ENCODE measurements at places on chromosomes 5 and 9.
A peak's percentile ranks its signal among the peaks of the same experiment; 100 is the strongest.

GRCh38 chr5:1401536-1402138 is 43.6 kb downstream of the SLC6A3 start:
- no peak for DNase-seq

- peak; percentile 10 for DNase-seq
These were observed at the start of gene FAM81B for GRCh38 chr5:95390812-95391492. FAM81B (plus strand) TSS chr5:95391366; CDS start chr5:95391390, 24 bp downstream.

DNA sequence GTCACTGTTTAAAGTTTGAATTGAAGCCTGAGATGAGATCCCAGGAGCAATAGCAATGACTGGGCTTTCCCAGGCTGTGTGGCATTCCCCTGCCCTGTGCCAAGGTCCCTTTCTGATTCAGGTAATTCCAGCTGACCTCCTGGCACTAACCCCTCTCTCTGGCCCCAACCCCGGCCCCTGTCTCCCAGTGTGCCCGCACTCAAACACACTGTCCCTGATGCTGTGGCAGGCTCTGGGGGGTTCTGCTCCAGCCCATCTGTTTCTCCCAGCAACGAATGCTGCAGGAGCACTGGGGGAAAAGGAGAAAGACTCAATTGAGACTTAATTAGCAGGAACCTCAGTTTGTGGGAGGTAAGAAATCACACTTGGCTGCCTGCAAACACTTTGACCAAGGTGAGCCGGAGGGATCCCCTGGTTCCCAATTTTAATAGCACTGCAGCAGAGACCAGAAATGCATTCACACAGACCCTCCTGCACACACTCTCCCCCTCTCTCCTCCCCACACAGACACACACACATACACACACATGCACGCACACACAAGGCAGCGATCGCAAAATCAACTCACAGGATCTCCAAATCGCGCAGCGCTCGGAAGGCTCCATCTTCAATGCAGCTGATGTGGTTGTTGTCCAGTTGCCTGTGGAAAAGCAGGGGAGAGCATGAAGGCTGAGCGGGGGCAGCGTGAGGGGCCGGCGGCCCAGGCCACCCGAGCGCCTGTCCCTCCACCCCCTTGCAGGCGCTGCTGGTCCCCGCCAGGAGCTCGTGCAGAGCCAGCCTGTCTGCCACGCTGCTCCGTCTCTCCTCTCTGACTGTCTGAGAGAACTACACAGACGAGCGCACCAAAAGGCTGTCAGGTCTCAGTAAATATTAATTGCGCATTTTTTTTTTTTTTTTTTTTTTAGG is 265.1 kb upstream of the PANK3 start:
- DNase-seq, result no peak

- DNase-seq, result no peak
These were observed 185.3 kb downstream of the FAM170A start for GRCh38 chr5:119814655-119815054.

GRCh38 chr5:149210225-149210624 is 61.4 kb upstream of the AFAP1L1 start:
- peak; percentile 78 for DNase-seq

GRCh38 chr5:10215366-10215765 is 34.3 kb downstream of the ATPSCKMT start:
- no peak for DNase-seq

DNA sequence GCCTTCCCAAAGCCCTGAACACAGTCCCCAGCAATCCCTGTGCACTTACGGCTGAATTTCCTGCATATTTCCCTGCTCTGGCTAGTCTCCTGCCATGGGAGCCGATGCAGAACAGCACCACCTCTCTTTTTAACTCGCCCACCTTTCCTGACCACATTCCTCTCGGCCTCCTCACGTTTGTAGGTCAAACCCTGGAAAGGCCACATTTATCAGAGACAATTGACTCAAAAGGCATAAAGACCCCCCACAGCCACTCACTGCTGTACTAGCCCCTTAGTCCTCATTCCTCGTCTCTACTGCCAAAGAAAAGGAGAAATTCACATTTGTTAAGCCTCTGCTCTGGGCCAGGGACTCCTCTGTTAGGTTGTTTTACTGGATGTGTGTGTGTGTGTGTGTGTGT is 43.6 kb downstream of the ENC1 start:
- DNase-seq, result no peak

DNA sequence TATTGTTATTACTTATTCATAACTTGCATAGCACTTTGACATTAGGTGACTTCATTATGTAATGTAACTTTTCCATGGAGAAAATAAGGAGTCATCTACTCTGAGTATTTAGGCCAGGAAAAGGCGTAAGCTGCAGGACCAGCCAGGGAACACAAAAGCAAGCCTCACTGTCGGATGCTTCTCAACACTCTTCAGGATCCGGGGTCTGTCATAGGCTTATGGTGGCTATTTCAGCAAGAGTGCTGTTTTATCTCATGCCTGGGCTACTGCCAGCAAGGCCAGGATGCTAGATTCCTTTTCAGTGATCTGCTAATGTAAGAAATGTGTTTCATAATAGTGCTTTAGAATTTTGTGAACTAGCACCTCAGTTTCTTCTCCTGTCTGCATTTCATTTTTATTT is 162.4 kb downstream of the CHSY3 start:
- DNase-seq, result no peak

- DNase-seq, result no peak
These were observed 284.7 kb downstream of the FANCC start for GRCh38 chr9:95032580-95033341.

- no peak for DNase-seq
These were observed 198.0 kb downstream of the CAAP1 start for GRCh38 chr9:26694381-26695297.

DNA sequence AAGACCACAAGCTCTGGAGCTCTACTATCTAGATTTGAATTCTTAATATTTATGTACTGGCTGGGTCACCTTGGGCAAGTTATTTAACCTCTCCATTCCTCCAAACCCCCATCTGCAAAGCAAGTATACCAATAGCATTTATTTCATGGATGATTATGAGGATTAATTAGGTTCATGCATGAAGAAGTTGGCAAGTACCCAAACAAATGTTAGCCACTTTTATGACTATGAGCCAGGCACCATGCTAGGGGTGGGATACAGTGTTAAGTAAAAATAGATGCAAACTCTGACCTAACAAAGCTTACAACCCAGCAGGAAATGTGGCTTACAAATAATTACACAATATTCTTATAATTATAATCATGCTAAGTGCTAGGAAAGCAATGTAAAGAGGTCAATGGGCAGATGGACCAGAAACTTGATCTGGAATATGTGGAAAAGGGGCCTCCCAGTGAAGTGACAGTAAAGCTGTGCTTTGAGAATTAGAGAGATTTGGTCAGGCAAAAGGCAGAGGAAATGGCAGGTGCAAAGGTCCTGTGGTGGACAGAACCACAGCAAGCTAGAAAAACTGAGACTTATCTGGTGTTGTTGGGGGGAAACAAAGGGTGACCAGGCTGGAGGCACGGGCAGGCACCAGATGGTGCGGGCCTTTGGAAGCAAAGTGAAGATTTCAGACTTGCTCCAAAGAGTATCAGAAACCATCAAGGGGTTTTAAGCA is 525.2 kb upstream of the TRPC7 start:
- no peak for DNase-seq

- no peak for DNase-seq
These were observed 295.7 kb downstream of the EDIL3 start for GRCh38 chr5:84088996-84089395.

DNA sequence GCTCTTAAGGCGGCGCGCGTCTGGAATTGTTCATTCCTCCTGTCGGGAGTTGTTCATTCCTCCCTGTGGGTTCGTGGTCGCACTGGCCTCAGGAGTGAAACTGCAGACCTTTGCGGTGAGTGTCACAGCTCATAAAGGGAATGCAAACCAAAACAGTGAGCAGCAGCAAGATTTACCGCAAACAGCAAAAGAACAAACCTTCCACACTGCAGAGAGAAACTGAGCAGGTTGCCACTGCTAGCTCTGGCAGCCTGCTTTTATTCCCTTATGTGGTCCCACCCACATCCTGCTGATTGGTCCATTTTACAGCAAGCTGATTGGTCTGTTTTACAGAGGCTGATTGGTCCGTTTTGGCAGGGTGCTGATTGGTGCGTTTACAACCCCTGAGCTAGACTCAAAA is 1365.3 kb upstream of the WWC1 start:
- DNase-seq, result no peak

Data from HFFc6 (cell line).